Tibial artery (tissue), 4 donors: ENCODE measurements at places on chromosomes 7 and 10.

GRCh38 chr10:867807-868206 is 63.7 kb downstream of the LARP4B start:
- no peak overlapping the region for H3K4me3 ChIP-seq
- H3K27me3 ChIP-seq = no peaks in the 10 kb centered on the region
- H3K4me1 ChIP-seq = peaks cover 2% of the 10 kb centered on the region
- peaks cover 30% of the 10 kb centered on the region for H3K36me3 ChIP-seq
- H3K27ac ChIP-seq = no peak overlapping the region
- no peak for DNase-seq

- H3K27ac ChIP-seq = peak overlapping the region; percentile 97
- H3K36me3 ChIP-seq = no peaks in the 10 kb centered on the region
- H3K4me3 ChIP-seq = no peak overlapping the region
- peaks cover 55% of the 10 kb centered on the region for H3K4me1 ChIP-seq
- no peaks in the 10 kb centered on the region for H3K27me3 ChIP-seq
Observed at GRCh38 chr10:79244841-79245504, 102.3 kb upstream of the PPIF start.

- H3K4me1 ChIP-seq = no peaks in the 10 kb centered on the region
- no peaks in the 10 kb centered on the region for H3K27me3 ChIP-seq
- no peak for DNase-seq
- H3K4me3 ChIP-seq = no peak overlapping the region
- H3K36me3 ChIP-seq = no peaks in the 10 kb centered on the region
- no peak overlapping the region for H3K27ac ChIP-seq
Observed at GRCh38 chr7:68971634-68972340, 626.5 kb upstream of the AUTS2 start.

- no peaks in the 10 kb centered on the region for H3K27me3 ChIP-seq
- no peak overlapping the region for H3K4me3 ChIP-seq
- H3K27ac ChIP-seq = no peak overlapping the region
- DNase-seq = no peak
- no peaks in the 10 kb centered on the region for H3K36me3 ChIP-seq
Observed at GRCh38 chr7:156475179-156475578, 165.4 kb upstream of the RNF32 start.

- no peaks in the 10 kb centered on the region for H3K4me1 ChIP-seq
- DNase-seq = no peak
- no peak overlapping the region for H3K27ac ChIP-seq
- no peaks in the 10 kb centered on the region for H3K36me3 ChIP-seq
- no peaks in the 10 kb centered on the region for H3K27me3 ChIP-seq
Observed at GRCh38 chr10:11663763-11664555, 52.5 kb upstream of the USP6NL start.

DNA sequence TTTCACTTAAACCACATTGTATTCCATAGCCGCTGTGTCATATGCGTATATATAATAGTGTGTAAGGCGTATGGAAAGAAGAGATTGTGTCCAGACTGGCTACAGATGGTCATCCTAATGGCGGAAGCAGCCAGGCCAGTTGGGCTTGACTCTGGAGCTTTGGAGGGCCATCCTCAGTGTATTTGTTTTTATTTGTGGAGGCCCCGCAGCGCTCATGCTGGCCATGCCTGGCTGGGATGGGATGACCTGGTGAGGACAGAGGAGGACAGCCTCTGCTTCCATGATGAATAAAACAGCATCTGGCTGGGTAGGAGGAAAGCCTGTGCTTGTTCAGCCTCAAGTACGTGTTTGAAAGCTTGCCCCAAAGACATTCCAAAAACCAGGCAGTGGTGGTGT is 220.3 kb downstream of the EBF3 start:
- H3K4me1 ChIP-seq = no peaks in the 10 kb centered on the region
- DNase-seq = no peak
- no peak overlapping the region for H3K4me3 ChIP-seq
- no peak overlapping the region for H3K27ac ChIP-seq
- H3K27me3 ChIP-seq = no peaks in the 10 kb centered on the region

DNA sequence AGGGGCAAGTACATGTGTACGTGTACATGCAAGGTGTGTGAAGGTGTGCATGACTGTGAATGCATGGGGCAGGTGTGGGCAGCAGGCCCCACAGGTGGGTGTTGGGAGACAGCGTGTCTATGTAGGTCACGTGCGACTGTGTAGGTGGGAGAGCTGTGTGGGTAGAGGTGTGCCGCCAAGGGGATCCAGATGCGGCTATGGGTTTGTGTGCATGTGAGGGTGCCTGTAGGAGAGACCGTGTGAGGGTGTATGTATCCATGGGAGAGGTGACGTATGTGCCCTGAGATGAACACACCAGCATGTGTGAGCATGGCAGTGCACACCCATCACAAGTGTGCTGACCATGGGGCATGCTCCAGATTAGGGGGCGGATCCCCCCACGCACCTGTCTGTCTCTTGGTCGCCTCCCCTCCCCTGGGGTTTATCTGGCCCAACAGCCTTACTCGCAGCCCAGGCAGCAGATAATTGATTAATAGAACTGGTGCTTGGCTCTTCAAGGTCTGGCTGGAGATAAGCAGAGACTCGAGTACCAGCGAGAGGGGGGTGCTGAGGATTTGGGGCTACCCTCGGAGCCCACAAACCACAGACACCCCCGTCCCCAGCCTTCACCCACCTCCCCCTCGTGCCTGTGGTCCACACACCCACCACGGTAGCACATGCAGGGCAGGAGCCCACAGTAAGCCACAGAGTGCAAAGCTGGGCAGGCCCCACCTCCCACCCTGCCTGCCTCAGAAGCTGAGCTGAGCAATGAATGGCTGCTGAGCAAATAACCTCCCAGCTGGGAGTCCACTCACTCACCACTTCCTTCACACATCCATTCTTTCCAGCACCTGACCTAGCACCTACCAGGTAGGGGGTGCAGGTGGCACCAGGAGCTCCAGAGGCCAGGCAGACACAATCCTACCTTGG is 41.4 kb upstream of the ZMIZ1 start:
- DNase-seq = peak; percentile 2
- H3K27me3 ChIP-seq = peaks cover 9% of the 10 kb centered on the region
- H3K27ac ChIP-seq = no peak overlapping the region
- H3K4me3 ChIP-seq = no peak overlapping the region
- H3K4me1 ChIP-seq = no peaks in the 10 kb centered on the region

DNA sequence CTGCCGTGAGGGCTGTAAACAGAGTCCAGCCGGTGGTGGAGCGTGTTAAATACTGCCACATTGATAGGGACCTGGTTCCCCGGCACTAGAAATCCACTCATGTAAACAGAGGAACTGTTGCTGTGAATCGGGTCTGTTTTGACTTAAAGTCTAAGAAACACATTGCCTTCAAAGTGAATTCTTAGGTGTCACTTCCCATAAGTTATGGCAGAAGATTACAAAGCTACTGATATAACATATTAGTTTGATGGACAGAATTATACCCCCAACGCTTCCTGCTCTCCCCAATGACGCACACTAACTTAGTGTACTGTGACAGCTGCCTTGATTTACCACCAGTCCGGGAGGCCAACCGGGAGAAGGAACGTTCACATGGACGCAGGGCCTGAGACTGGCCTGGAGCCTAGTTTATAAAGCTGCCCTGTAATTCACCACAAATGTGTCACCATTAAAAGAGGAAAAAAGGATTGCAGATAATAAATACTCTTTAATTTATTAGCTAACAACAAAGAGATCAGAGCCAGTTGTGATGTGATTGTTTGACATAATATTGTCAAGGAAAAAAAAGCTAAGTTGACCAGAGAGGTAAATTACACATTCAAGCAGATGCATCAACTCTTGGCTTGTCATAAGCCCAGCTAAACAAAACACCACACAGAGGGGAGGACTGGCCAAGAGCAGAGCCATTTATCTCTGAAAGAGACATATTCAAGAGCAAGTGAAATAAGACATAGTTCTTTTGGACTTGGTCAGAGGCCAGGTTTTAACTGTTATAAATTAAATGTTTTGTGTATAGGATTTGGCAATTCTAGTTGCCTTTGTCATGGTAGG is 820.6 kb downstream of the LRMDA start:
- no peaks in the 10 kb centered on the region for H3K4me1 ChIP-seq

GRCh38 chr10:116719804-116720203 is 22.6 kb downstream of the HSPA12A start:
- H3K36me3 ChIP-seq = no peaks in the 10 kb centered on the region
- H3K27ac ChIP-seq = no peak overlapping the region
- no peak overlapping the region for H3K4me3 ChIP-seq
- H3K4me1 ChIP-seq = peaks cover 5% of the 10 kb centered on the region
- no peak for DNase-seq
- H3K27me3 ChIP-seq = no peaks in the 10 kb centered on the region

DNA sequence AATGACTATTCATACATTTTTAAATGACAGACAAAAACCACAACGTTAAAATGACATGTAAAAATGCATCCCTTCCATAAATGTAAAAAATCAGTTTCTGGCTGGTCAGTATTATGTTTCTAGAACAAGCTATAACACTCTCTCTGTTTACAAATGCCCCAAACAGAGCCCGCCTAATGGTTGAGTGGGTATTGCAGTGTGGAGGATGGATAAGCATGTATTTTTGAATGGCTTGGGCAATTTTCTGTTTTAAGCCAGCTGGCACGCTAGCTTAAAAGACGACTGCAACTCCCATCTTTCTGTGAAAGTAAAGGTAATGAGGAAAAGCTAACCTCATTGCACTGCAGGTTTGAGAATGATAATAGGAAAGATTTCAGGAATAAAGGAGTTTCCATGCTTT is 430.7 kb downstream of the PARD3 start:
- no peak for DNase-seq
- H3K4me1 ChIP-seq = no peaks in the 10 kb centered on the region
- no peaks in the 10 kb centered on the region for H3K27me3 ChIP-seq
- H3K36me3 ChIP-seq = peaks cover 14% of the 10 kb centered on the region
- H3K4me3 ChIP-seq = no peak overlapping the region
- H3K27ac ChIP-seq = no peak overlapping the region

GRCh38 chr7:18320971-18321567 is 174.5 kb upstream of the HDAC9 start:
- H3K4me1 ChIP-seq = no peaks in the 10 kb centered on the region
- no peaks in the 10 kb centered on the region for H3K36me3 ChIP-seq
- no peak overlapping the region for H3K4me3 ChIP-seq

- no peaks in the 10 kb centered on the region for H3K36me3 ChIP-seq
- H3K4me1 ChIP-seq = no peaks in the 10 kb centered on the region
- H3K27me3 ChIP-seq = no peaks in the 10 kb centered on the region
- no peak for DNase-seq
- no peak overlapping the region for H3K4me3 ChIP-seq
- H3K27ac ChIP-seq = no peak overlapping the region
Observed at GRCh38 chr10:24643679-24644209, 79.9 kb downstream of the ARHGAP21 start.

- no peaks in the 10 kb centered on the region for H3K36me3 ChIP-seq
- no peak overlapping the region for H3K4me3 ChIP-seq
- no peaks in the 10 kb centered on the region for H3K27me3 ChIP-seq
Observed at GRCh38 chr10:22624287-22624738, 90.1 kb downstream of the PIP4K2A start.

DNA sequence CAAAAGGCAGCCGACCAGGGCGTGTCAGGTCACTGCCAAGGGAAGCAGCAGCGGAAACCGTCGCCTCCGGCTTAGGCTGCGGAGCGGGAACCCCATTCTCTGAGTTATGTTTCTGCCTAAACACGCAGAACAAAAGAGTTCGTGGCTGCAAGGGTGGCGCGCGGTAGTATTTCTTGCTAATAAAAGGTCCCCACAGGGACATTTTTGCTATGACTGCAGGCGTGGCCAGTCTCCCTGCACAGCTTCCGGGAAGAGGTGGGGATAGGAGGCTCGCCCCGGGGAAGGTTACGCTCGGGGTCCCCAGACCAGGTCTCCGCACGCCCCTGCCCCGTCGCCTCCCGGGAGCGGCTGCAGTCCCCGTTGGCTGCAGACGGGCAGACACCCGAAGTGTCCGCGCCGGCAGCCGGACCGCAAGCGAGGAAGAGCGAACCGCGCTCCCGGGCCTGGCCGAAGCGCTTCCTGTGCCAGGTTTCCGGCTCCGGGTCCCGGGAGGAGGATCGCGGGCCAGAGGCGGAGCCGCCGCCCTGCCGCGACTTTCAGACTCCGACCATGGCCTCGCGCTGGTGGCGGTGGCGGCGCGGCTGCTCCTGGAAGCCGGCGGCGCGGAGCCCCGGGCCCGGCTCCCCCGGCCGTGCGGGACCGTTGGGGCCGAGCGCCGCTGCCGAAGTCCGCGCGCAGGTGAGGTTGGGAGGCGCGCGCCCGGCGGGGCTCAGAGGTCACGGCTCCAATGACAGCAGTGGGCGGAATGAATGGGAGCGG is at the start of gene PDSS1:
Gene PDSS1, plus strand, starts transcription at position 539 of the 759 bp plus-strand sequence. Its CDS starts 11 bp downstream, at position 550.
- H3K27me3 ChIP-seq = no peaks in the 10 kb centered on the region
- peak within 1 kb of the TSS; percentile 72 for H3K4me3 ChIP-seq
- peaks cover 9% of the 10 kb centered on the region for H3K4me1 ChIP-seq
- peak within 1 kb of the TSS; percentile 71 for H3K27ac ChIP-seq
- DNase-seq = peak; percentile 73
- H3K36me3 ChIP-seq = no peaks in the 10 kb centered on the region

DNA sequence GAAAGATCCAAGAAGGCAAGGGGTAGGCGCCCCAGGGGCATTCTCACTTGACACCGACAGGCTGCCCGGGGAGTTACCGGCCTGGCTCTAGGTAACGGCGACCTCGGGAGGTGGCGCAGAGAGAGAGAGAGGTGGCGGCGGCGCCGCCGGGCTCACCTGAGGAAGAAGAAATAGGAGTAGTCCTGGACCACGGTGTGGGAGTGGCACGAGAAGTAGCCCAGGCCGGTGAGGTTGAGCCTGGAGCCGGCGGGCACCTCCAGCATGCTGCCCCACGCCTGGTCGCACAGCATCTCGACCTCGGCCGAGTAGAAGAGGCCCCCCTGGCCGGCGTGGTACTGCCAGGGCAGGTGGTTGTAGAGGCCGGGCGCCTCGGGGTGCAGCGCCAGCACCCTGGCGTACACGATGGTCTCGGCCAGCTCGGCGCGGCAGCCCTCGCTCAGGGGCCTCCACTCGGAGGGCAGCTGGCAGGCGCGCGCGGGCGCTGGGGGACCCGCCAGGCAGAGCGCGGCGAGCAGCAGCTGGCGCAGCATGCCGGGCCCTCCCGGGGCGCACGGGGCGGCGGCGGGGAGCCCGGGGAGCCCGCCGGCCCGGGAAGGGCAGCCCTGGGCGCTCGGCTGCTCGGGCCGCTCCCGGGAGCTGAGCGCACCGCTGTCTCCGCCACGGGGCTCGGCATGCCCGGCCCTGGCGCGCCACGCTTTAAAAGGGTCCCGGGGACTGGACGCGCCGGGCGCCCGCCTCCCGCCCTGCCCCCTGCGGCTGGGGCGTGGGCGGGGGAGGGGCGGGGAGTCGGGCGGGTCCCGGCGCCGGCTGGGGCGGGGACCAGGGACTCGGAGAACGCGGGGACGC is at the start of gene CCDC3:
Gene CCDC3, minus strand, starts transcription at position 673 of the 846 bp plus-strand sequence. Its CDS starts 143 bp downstream, at position 530.
- H3K4me1 ChIP-seq = peaks cover 7% of the 10 kb centered on the region
- peaks cover 10% of the 10 kb centered on the region for H3K36me3 ChIP-seq
- DNase-seq = peak; percentile 25
- H3K4me3 ChIP-seq = peak within 1 kb of the TSS; percentile 80
- H3K27me3 ChIP-seq = no peaks in the 10 kb centered on the region
- peak within 1 kb of the TSS; percentile 85 for H3K27ac ChIP-seq
